Type B pancreatic cell (in vitro differentiated cells): ENCODE measurements at places on chromosomes 7 and 10. TPM values are rescaled to one million over a fixed set of nuclear protein-coding genes. Genes with fewer than 3 reads are reported as not detected.

- peaks cover 21% of the 10 kb centered on the region for H3K36me3 ChIP-seq
- no peaks in the 10 kb centered on the region for H3K27me3 ChIP-seq
- H3K4me3 ChIP-seq: peak overlapping the region; percentile 26
- peak overlapping the region; percentile 92 for H3K27ac ChIP-seq
These were observed 109.0 kb downstream of the PHF14 start for GRCh38 chr7:11082552-11083213.

The JCAD gene
- 11.0 and 31.0 TPM in 2 replicates for total RNA-seq

- H3K27me3 ChIP-seq: no peaks in the 10 kb centered on the region
- DNase-seq: no peak
- no peak overlapping the region for H3K27ac ChIP-seq
- H3K4me3 ChIP-seq: no peak overlapping the region
- peaks cover 4% of the 10 kb centered on the region for H3K4me1 ChIP-seq
These were observed 163.4 kb downstream of the PLXDC2 start for GRCh38 chr10:19979628-19980027.

DNA sequence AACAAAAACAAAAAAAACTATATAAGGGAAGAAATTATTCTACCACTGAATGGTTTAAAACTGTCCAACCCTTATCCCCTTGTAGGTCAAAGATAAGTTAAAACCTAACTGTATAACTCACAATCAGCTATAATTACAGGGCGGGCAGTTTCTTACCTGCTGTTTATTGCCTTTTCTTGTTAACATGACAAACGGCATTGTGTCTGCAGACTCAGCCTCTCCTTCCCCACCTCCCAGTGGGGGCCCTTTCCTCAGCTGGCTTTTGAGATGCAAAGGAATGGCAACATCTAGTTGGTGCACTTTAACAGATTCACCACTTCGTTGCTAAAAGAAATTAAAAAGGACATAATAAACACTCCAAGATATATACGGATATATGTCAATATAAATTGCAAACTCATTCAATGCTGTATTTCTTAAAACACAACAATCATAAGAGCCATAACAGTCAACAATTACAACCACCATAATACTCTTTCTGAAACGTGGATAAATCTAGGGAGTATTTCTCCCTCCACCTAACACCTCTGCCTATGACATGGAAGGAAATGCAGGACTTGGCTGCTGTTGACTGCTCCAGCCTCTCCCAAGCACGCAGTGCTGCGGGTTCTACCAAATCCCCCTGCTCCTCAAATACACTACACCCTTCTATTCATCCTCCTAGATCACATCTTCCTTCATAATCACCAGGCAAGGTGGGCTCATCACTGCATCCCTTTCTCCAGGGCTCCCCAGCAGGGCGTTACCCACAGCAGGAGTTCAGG lies 106.0 kb downstream of the UPF2 start:
- H3K4me1 ChIP-seq: no peaks in the 10 kb centered on the region
- no peak for DNase-seq
- no peak overlapping the region for H3K27ac ChIP-seq
- no peaks in the 10 kb centered on the region for H3K27me3 ChIP-seq
- no peak overlapping the region for H3K4me3 ChIP-seq

The RTKN2 gene
- 3.2 and 10.0 TPM in 2 replicates for total RNA-seq

The EN2 gene
- total RNA-seq: 0.07 and 0.94 TPM in 2 replicates

DNA sequence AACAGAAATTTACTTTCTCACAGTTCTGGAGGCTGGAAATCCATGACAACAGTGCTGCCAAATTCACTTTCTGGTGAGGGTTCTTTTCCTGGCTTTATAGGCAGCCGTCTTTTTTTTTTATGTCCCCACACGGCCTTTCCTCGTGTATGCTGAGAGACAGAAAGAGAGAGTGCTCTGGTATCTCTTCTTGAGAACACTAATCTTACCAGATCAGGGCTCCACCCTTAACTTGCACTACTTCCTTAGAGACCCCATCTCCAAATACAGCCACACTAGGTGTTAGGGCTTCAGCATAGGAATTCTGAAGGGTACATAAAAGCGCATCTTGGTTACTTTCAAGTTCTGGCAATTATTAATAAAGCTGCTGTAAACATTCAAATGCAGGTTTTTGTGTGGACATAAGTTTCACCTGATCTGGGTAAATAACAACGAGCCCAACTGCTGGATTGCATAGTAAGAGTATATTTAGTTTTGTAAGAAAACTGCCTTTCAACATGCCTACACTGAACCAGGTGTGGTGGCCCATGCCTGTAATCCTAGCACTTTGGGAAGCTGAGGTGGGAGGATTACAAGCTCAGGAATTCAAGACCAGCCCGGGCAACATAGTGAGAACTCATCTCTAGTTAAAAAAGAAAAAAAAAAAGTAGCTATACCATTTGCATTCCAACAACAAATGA lies 8.2 kb upstream of the C1GALT1 start:
- H3K4me3 ChIP-seq: no peak overlapping the region
- peaks cover 15% of the 10 kb centered on the region for H3K4me1 ChIP-seq
- no peak for DNase-seq

GRCh38 chr10:97889461-97890265 lies 40.0 kb downstream of the GOLGA7B start:
- H3K4me1 ChIP-seq: peaks cover 16% of the 10 kb centered on the region
- no peak overlapping the region for H3K27ac ChIP-seq
- H3K36me3 ChIP-seq: no peaks in the 10 kb centered on the region
- peaks cover 10% of the 10 kb centered on the region for H3K27me3 ChIP-seq

DNA sequence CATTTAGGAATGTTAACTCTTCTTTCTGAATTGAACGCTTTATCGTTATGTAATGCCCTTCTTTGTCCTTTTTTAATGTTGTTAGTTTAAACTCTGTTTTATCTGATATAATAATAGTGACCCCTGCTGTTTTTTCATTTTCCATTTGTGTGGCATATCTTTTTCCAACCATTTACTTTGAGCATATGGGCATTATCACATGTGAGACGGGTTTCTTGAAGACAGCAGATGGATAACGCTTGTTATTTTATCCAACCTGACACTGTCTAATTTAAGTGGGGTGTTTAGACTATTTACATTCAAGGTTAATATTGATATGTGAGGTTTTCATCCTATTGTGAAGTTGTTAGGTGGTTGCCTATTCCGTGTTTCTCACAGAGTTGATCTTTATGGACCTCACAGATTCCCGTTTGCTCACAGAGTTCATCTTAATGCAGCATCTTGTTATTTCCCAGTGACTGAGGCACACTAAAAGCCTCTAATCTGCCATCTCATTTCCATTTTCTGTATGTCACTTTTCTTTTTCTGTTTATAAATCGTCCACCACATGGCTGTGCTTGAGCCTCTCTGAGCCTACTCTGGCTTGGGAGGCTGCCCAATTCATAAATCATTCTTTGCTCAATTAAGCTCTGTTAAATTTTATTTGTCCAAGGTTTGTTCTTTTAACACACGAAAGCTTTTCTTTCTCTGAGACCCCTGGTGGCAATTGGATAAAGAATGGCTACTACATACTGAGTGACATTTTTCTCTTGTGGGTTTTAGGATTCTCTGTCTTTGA lies 286.2 kb downstream of the HTR7 start:
- peaks cover 4% of the 10 kb centered on the region for H3K27me3 ChIP-seq
- no peak overlapping the region for H3K27ac ChIP-seq
- no peaks in the 10 kb centered on the region for H3K4me1 ChIP-seq
- DNase-seq: no peak
- H3K4me3 ChIP-seq: no peak overlapping the region

The PVRIG gene
- not detected in 2 replicates for total RNA-seq

DNA sequence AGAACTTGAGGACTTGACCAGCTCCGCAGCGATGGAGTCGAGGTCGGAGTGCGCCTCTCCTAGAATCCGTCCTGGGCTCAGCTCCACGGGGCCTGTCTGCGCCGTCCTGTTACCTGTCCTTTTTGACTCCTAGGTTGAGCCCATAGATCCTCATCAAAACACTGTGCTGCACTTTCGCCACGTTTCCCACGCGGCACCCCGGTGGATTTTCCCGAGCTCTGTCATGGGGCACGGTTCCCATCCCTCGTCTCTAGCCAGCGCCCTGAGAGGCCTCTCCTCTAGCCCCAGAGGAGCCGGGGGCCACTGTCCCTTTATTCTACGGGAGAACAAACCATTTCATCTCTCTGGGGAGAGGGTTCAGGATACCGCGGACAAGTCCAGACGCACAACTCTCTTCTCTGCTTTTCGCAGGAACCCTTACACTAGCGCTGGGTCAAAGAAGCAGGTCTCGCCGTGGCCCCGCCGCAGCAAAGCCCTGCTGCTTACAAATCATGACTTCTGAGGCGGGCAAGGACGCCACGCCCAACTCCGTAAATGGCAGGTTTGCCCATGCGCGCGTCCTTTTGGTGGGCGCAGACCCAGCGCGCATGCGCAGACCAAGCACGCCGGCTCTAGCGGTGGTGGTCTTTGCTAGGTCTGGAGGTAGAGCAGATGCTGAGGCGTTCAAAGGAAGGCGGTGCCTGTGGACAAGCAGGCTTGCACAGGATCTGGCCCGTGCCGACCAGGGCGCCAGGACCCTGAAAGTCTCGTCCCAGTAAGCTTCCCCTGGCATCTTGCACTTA lies 10.3 kb upstream of the ANKRD7 start:
- no peaks in the 10 kb centered on the region for H3K4me1 ChIP-seq
- no peak overlapping the region for H3K4me3 ChIP-seq
- H3K27me3 ChIP-seq: no peaks in the 10 kb centered on the region
- H3K36me3 ChIP-seq: no peaks in the 10 kb centered on the region
- DNase-seq: no peak

The HTRA1 gene
- 12.9 and 32.6 TPM in 2 replicates for total RNA-seq

DNA sequence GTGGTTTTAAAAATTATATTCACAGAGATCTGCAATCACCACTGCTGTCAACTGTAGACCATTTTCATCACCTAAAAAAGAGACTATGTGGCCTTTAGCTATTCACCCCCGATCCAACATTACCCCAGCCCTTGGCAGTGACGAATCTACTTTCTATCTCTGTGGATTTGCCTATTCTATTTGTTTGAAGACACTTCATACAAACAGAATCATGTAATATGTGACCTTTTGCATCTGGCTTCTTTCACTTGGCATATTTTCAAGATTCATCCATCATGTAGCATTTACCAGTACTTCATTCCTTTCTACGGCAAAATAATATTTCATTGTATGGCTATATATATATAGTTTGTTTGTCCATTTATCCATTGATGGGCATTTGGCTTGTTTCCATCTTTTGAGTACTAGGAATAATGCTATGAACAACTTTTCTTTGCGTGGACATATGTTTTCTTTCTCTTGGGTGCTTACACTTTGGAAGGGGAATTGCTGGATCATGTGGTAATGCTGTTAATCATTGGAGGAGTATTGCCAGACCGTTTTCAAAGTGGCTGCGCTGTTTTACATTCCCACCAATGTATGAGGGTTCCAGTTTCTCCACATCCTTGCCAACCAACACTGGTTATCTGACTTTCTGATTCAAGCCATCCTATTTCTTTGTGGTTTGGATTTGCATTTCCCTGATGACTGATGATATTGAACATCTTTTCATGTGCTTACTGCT lies 22.3 kb downstream of the ADAMTS14 start:
- peaks cover 9% of the 10 kb centered on the region for H3K27me3 ChIP-seq
- H3K27ac ChIP-seq: no peak overlapping the region
- H3K4me3 ChIP-seq: no peak overlapping the region

GRCh38 chr10:82883603-82884002 lies 1008.6 kb downstream of the NRG3 start:
- no peaks in the 10 kb centered on the region for H3K4me1 ChIP-seq
- H3K27me3 ChIP-seq: peaks cover under 1% of the 10 kb centered on the region
- no peak overlapping the region for H3K27ac ChIP-seq
- no peak overlapping the region for H3K4me3 ChIP-seq
- DNase-seq: no peak

DNA sequence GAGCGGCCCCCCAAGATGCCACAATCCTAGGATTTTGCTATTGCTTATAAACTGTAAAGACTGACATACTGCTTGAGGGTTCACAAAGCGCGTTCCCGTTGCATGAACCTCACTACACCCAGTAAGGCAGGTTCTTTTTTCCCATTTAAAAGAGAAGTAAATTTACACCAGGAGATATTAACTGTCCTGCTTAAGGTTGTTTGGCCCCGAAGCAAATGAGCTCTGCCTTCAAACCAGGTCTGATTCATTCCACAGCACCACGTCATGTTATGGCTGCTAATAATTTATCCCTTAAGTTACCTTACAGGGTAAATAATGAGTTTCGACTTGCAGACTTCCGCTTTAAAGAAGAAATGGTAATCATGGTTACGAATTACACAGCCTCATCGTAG lies 559 bp upstream of the FKBP14 start:
- peak overlapping the region; percentile 95 for H3K4me3 ChIP-seq
- DNase-seq: no peak
- peak overlapping the region; percentile 93 for H3K27ac ChIP-seq
- H3K36me3 ChIP-seq: peaks cover 11% of the 10 kb centered on the region

- H3K36me3 ChIP-seq: no peaks in the 10 kb centered on the region
- no peaks in the 10 kb centered on the region for H3K27me3 ChIP-seq
- H3K4me3 ChIP-seq: no peak overlapping the region
- H3K27ac ChIP-seq: no peak overlapping the region
- H3K4me1 ChIP-seq: no peaks in the 10 kb centered on the region
- no peak for DNase-seq
These were observed 72.5 kb downstream of the LRRC17 start for GRCh38 chr7:102985176-102985783.

GRCh38 chr7:25485026-25485425 lies 256.7 kb upstream of the NPVF start:
- no peaks in the 10 kb centered on the region for H3K27me3 ChIP-seq
- H3K4me3 ChIP-seq: no peak overlapping the region
- DNase-seq: no peak
- H3K27ac ChIP-seq: no peak overlapping the region
- H3K4me1 ChIP-seq: peaks cover 5% of the 10 kb centered on the region

The CRYGN gene
- total RNA-seq: 0.67 and 1.3 TPM in 2 replicates

DNA sequence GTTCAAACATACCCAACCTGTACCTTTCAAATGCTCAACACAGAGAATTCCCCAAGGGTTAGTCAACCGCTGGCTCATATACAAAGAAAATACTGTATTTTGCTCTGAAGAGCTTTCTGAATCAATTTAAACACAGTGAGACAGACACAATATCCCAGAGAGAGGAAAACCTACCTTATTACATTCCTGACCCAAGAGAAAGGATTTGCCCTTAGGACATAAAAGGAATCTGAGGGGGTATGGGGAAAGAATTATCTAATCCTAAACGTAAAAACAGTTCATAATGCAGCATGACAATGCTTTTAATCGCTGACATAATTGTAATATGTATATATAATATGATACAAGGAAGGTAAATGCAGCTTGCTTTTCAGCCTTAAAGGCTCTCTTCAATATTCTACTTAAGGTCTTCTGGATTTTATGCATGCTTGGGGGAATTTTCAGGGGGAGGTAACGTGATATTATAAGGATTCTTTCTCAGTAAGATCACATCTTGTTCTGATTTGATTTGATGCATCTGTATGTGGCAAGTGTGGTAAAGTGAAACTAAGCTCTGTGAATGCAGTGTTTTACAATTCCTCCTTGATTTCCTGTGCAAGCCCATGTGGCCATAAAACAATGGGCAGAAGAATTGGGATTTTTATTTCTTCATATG lies 240.5 kb downstream of the GLI3 start:
- no peaks in the 10 kb centered on the region for H3K27me3 ChIP-seq
- H3K4me3 ChIP-seq: peak overlapping the region; percentile 9
- H3K4me1 ChIP-seq: peaks cover 65% of the 10 kb centered on the region
- peaks cover 35% of the 10 kb centered on the region for H3K36me3 ChIP-seq
- no peak for DNase-seq
